ENCODE measurements at places on chromosomes 11 and 22. TPM values are rescaled to one million over a fixed set of nuclear protein-coding genes. Genes with fewer than 3 reads are reported as not detected.

INTS4 gene
- total RNA-seq: 46.9 TPM

CYP2D6 gene
- 0.36 TPM for total RNA-seq

MS4A2 gene
- total RNA-seq: under 0.01 TPM

PANX3 gene
- not detected for total RNA-seq

FANCF gene
- total RNA-seq: 16.8 TPM

PAX6 gene
- total RNA-seq: not detected

PLEKHB1 gene
- total RNA-seq: 3.1 TPM

HORMAD2 gene
- not detected for total RNA-seq

MCAT gene
- total RNA-seq: 23.3 TPM

PGM2L1 gene
- total RNA-seq: 4.1 TPM

BLID gene
- 1.1 TPM for total RNA-seq

SLC22A12 gene
- not detected for total RNA-seq

DDIAS gene
- total RNA-seq: 17.6 TPM

OR51I1 gene
- total RNA-seq: 0.34 TPM

VSTM5 gene
- total RNA-seq: not detected

PGA5 gene
- total RNA-seq: not detected

SLC22A6 gene
- total RNA-seq: not detected

GSTT2B gene
- 2.6 TPM for total RNA-seq

SYT13 gene
- not detected for total RNA-seq

MICALL1 gene
- 24.8 TPM for total RNA-seq

MUC6 gene
- total RNA-seq: not detected

CNTN5 gene
- not detected for total RNA-seq

OR52H1 gene
- total RNA-seq: not detected

WNT7B gene
- not detected for total RNA-seq

OR52E8 gene
- total RNA-seq: not detected

IGLL5 gene
- total RNA-seq: not detected

CADM1 gene
- 21.4 TPM for total RNA-seq

SNU13 gene
- total RNA-seq: 89.8 TPM

CEP126 gene
- total RNA-seq: 1.8 TPM

MAJIN gene
- not detected for total RNA-seq

PARVA gene
- total RNA-seq: 57.1 TPM

PARVB gene
- total RNA-seq: 95.3 TPM

SYT9 gene
- not detected for total RNA-seq

OR4P4 gene
- total RNA-seq: not detected

MMP8 gene
- total RNA-seq: 37.3 TPM

ABTB2 gene
- total RNA-seq: 6.2 TPM

ST13 gene
- 133 TPM for total RNA-seq

TIMM10B gene
- 59.5 TPM for total RNA-seq

CHRM1 gene
- 1.3 TPM for total RNA-seq

Data from melanocyte of skin (primary cell).